ENCODE measurements at places on chromosomes 5 and 9.
A peak's percentile ranks its signal among the peaks of the same experiment; 100 is the strongest.

GRCh38 chr9:16870596-16871335 is at the start of gene BNC2:
BNC2 (minus strand) TSS chr9:16870670; CDS start chr9:16870648, 22 bp downstream.
- DNase-seq = no peak

DNA sequence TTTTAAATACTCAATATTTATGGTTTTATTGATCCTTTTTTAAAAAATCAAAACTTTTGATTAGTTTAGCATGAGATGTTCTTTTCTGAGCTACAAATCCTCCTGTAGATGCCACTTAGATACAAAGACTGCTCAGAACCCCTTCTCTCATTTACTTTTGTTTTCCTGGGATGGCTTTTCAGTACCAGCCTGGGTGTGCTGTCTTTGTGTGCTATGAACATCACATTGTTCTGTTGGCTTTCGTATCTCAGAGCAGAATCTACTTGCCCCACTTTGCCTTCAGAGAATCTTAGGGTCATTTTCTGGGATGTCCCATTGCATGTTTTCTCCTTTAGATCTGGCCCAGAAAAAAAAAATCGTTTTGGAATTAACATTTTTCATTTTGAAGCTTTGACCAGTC is 85.9 kb downstream of the RASGRF2 start:
- DNase-seq = no peak

DNA sequence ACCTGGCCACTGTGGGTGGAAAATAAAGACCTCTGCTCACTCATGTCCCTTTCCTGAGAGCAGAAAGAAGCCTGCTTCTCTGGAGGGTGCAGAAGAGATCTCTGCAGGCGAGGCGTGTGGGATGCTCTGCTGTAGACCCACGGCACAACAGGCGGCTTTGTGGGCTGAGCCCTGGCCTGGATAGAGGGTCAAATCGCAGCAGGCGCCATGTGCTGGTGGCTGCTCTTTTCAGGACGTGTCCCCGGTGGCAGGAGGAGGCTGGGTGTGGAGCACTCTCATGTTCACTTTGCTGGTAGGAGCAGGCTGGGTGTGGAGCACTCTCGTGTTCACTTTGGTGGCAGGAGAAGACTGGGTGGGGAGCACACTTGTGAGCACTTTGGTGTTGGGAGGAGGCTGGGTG is 35.1 kb downstream of the IRX4 start:
- no peak for DNase-seq

- no peak for DNase-seq
These were observed 58.4 kb upstream of the TRIM32 start for GRCh38 chr9:116628716-116629115.

DNA sequence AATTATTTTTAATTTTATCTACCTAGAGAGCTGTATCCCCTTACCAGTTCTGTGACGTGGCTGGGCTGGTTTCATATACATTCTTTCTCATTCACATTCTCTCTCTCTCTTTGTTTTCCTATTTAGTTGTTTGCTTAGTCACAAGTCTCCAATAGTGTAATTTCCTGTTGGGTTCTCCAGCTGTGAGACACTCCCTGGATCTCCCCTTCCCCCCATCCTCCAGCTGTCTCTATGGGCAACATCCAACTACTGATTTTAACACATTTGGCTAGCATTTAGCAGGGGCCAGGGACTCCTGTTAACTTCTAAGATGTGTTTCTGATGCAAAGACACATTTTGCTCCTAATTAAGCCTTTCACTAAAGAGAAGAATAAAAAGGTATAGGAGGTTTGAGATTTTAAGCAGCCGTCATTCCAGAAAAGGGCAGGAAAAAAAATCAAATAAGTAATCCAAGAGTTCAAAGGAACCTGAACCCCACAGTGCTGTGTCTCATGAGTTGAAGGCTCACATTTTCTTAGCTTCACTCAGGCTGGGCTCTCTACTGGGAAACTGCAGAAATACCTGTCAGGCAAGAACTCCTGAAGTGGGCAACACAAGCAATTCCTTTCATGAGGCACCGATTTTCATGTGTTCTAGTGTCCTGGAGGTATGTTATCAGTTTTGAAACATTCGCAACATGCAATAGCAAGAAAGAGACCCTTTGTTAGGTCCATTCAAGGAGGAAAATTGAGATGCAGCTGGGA is 198.7 kb upstream of the C9orf72 start:
- DNase-seq = no peak

DNA sequence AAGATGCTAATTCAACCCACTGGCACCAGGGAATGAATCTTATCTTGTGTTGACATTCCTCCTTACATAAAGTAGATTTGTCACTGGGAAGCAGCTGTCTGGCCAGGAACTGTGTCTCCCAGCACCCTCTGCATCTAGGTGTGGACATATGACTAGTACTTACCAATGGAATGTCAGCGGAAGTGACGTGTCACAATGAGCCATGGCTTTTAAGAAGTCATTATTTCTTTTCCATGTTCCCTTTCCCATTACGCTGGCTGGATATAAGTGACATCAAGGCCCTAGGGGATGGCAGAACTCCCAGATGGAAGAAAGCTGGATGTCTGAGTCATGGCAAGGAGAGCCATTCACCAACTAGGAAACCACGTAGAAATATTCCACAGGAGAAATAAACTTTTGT is 84.7 kb upstream of the MAST4 start:
- DNase-seq = no peak

DNA sequence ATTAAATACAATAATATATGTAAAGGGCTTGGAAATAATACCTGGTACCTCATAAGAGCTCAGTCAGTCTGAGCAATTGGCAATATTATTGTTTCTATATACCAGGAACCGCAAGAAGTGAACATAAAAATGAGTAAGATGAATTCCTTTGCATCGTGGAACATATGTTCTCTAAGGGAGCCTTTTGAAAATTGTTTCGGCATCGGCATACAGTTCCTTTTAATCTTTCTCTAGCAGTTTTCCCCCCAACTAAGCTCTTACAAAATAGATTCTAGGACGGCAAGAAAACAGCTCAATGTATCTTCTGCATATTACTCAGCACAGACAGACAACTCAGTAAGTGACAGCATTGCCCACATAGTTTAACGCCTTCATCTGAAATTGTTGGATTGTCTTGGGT is 426.6 kb upstream of the WWC1 start:
- no peak for DNase-seq

DNA sequence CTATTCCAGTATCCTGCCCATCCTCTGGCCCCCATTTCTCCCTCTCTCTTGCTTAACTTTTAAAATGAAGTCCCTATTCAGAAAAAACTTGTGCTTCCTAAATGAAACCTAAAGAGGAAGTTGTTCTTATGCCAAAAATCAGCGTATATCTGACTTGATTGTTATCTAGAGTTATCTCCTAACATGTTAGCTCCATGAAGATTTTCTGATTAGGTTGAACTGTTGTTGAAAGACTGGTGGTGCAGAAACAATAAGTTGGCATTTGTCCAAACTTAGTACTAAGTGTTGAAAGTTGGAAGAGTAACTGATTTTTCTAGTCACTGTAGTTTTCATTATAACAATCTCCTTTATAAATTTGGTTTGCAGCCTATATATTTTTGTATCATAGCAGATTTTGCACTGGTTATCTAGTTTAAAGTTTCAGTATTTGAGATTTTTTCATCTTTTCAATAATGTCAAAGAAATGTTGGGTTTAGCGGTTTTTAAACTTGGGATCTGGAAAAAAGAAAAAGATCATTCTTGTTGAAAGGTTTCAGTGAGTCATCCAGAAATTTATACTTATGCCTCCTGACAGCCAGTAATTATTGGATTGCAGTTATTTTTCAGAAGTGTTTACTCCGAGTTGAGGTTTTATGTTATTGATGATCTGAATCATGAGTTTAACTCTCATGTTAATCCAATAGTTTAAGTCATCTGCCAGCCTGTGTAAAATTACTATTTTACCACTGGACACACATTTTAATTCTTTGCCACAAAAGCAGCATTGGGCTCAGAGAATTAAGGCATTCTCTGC is 60.6 kb downstream of the PAM start:
- no peak for DNase-seq

DNA sequence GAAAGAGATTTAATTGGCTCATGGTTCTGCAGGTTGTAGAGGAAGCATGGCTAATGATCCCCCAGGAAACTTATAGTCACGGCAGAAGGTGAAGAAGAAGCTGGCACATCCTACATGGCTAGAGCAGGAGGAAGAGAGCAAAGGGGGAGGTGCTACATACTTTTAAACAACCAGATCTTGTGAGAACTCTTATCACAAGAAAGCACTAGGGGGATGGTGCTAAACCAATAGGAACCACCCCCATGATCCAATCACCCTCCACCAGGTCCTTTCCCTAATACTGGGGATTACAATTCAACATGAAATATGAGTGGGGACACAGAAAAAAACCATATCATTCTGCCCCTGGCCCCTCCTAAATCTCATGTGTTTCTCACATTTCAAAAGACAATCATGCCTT is 147.2 kb upstream of the EPB41L4A start:
- no peak for DNase-seq

DNA sequence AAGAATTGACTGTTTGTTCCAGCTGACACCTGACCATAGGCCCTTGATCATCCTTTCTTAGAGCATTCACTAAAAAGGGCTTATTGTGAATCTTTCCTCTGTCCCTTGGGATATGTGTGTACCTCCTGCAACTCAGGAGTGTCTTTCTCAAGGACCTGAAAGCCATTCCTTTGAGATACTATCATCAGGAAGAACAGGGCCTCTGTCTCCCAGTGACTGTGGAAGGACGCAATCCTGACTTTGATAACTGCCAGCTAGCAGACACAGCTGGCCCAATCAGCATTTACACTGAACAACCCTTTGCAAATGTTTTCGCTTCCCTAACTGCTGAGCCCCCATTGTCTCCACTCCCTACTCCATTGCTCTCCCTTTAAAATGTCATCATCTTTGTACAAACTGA is 144.4 kb downstream of the RMI1 start:
- DNase-seq = no peak

GRCh38 chr5:98109561-98110006 is 663.9 kb upstream of the RGMB start:
- DNase-seq = no peak

DNA sequence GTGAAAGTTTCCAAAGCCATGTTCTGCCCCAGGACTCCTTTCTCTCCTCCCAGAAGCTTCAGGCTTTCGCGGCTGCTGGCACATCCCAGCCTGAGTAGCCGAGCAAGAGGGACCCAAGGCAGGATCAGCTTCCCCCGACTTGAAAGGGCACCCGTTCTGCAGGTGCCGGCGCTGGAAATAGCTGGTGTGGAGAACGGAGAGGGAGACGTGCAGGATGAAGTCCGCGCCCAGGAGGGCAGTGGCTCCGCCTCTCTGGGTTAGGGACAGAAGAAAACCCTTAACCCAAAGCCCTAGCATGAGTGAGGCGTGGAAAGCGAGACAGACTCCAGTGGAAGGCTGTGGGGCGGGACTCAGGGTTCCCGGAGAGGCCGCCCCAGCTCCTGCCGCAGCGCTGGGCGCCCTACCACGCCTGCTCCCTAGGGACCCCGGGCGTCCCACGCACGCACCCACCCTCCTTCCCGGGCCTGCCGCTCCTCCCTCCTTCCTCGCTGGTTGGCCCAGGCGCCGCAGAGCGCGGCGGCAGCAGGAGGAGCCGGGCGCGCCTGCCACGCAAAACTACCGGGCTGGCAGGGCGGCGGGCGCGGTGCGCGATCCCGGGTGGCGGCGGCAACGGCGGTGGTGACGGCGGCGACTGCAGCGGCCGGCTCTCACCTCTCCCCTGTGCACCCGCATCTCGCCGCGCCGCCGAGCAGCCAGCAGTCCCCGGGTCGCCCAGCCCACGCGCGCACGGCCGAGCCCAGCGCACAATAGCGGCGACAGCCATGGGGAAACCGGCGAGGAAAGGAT is at the start of gene SLC1A1:
Gene SLC1A1, plus strand, starts transcription at position 550 of the 786 bp plus-strand sequence. Its CDS starts 212 bp downstream, at position 762.
- peak; percentile 61 for DNase-seq

- DNase-seq = no peak
These were observed 55.9 kb downstream of the UGCG start for GRCh38 chr9:111952559-111952958.

- no peak for DNase-seq
These were observed 43.2 kb downstream of the RGMB start for GRCh38 chr5:98816582-98817222.

- no peak for DNase-seq
These were observed 732.2 kb upstream of the ZNF608 start for GRCh38 chr5:125478599-125478998.

GRCh38 chr5:126561908-126562307 is 33.1 kb downstream of the ALDH7A1 start:
- DNase-seq = no peak

DNA sequence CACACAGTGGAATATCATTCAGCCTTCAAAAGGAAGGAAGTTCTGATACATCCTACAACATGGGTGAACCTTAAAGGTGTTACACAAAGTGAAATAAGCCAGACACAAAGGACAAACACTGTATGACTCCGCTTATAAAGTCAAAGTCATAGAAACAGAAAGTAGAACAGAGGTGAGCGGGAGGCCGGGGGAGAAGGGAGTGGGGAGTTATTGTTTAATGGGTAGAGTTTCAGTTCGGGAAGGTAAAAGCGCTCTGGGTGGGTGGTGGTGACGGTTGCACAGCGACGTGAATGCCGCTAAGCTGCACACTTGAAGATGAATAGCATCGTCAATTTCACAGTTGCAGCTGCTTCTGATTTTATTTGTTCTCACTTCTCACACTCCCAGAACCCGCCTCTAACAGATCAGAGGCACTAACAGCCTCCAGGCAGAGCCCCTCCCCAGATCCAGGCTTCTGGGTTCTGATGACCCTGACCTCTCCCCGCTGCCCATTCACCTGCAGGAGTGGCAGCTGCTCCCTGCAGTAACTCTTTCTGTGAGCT is 34.1 kb downstream of the BNIP1 start:
- no peak for DNase-seq

GRCh38 chr5:96478983-96479382 is 45.9 kb upstream of the PCSK1 start:
- DNase-seq = no peak

DNA sequence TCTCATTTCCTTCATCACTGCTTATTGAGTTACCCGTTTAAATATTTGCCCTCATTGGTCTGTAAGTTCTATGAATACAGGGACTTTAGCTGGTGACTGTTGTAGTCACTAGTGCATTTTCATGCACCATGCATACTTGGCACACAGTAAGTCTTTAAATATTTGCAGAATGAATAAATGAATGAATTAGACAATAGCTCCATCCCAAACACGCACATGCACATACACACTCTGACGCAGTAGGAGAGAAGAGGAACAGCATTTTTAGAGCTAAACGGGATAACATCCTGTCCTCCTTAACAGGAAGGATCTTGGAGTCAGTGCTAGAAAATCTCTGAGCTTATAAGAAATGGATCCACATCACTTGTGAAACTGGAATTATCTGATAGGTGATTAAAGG is 447.7 kb downstream of the KIF4B start:
- DNase-seq = no peak

DNA sequence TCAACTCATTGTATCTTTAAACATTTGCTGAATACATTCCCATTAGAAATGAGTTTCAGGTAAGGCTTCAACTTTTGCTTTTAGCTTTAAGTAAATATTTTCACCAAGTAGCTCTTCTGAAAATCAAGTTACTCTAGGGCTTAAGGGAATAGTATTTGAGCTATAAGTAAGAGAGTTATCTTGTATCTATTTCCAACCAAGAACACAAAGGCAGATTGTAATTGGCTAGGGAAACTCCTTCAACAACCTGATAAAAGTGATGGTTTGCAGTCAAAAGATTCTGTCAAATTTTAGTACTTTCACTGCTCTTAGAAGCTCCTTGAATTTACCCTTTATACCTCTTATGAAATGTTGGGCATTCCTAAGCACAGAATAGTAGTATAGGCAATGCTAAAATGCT is 13.0 kb downstream of the ELL2 start:
- DNase-seq = no peak

- DNase-seq = no peak
These were observed 146.8 kb downstream of the PAPPA start for GRCh38 chr9:116300360-116300870.

GRCh38 chr5:138444774-138445546 is 6.1 kb downstream of the REEP2 start:
- DNase-seq = no peak

Measured in PC-9 (cell line).